ENCODE measurements at places on chromosomes 12 and 14.

GRCh38 chr14:94932589-94932988 lies 162.7 kb upstream of the GSC start:
- no peak for DNase-seq

DNA sequence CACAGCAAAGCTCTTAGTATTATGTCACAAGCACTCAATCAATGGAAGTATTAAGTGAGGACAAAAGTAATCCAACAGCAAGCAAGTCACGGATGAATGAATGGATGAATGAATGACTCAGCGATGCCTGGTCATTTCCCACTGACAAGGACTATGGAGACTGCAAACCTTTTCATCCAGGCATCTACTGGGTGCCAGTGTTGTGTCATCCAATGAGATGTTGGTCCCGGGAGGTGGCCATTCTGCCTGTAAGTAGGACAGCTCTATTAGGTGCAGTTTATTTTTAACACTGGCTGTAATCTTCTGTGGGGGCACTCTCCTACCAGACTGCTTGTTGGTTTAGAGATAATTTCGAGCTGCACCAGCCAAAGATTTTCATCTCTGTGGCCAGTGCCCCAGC lies 39.4 kb downstream of the STAB2 start:
- peak; percentile 16 for DNase-seq

- DNase-seq: no peak
Observed at GRCh38 chr12:5123921-5124320, 80.2 kb downstream of the KCNA5 start.

GRCh38 chr14:41350476-41350875 lies 256.2 kb upstream of the LRFN5 start:
- DNase-seq: no peak

GRCh38 chr14:68599896-68600610 lies 192.8 kb downstream of the ZFP36L1 start:
- no peak for DNase-seq

DNA sequence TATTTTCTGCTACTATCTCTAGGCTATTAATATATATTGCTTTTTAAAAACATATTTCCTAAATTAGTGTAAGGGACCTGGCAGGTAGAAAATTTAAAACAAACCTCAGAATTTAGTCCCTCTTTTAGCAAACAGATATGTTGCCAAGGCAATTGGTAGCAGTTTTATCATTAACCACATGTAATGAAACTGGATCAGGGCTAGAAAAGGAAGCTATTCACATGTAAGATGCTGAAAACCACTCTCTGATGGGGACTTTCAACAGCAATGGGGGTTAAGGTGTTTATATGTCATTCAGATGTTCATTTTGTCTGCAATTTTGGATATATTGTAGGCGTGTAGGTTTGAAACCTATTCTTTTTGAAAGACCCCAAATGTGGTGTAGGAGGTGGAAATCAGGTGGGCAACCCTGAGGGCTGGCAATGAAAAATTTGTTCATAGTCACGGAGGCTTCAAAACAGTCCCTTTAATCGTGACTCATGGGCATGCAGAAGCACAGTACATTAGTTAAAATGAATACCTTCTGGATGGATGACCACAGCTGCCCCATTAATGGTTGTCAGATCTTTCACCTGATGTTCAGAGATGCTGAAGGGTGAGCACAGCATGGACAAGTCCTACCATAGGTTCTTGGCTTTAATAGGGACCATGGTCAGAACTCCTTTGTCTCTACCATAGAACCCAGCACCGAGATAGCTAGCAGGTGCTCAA lies 5.9 kb upstream of the PKP2 start:
- DNase-seq: no peak

GRCh38 chr12:4767186-4767585 lies 47.0 kb downstream of the GALNT8 start:
- no peak for DNase-seq

DNA sequence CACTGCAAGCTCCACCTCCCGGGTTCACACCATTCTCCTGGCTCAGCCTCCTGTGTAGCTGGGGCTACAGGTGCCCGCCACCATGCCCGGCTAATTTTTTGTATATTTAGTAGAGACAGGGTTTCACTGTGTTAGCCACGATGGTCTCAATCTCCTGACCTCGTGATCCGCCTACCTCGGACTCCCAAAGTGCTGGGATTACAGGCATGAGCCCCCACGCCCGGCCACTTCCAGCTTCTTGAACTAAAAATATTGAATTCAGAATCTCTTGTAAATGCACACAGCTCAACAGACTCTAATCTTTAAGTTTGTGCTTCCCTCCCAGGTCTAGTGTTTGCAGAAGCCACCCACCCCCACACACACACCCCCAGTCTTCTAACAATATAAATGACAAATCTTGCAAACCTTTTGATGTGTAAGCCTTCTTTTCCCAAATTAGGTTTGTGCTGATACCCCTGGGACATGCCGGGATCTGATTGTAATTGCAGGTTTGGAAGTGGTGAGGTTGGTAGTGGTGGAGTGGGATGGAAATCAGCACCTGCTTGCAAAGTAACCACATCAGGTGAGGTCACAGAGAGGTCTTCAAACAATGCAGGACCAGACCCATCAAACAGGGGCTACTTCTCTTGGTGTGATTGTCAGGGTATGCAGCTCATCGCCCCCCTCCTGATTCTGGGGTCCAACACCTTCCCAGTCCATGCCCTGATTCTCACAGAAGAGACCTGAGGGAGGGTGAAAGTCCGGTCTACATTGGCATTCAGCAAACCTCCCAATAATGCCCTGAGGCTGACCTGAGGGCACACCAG lies 51.4 kb upstream of the GPR132 start:
- DNase-seq: no peak

- DNase-seq: no peak
Observed at GRCh38 chr12:64532734-64533351, 77.5 kb upstream of the RASSF3 start.

Data from iPS-NIHi11 (cell line).